ENCODE measurements at places on chromosomes 5 and 9.

GRCh38 chr9:124297551-124297901 lies 39.8 kb downstream of the NEK6 start:
- DNase-seq = peak; percentile 96

- DNase-seq = no peak
Measured at GRCh38 chr5:139188558-139189270, 9.5 kb downstream of the SIL1 start.

DNA sequence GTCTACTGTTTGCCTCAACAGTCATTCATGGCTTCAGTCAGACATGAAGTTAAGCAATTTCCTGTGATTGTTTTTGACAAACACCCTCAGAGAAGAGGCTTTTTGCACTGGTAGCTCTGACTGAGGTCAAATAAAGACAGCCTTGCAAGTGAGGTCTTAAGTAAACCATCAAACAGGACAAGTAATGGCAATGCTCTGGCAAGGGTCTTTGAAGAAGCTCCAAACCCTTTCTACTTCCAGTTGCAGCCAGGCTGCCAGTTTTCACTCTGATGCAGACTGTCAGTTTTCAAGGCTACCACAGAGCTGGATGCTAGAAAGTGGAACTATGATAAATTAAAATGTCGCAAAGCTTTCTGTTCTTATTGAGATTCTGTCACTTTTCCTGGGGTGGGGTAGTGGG lies 421.5 kb upstream of the PTGER4 start:
- DNase-seq = no peak

GRCh38 chr5:145856285-145856818 lies 16.5 kb downstream of the GRXCR2 start:
- DNase-seq = no peak

DNA sequence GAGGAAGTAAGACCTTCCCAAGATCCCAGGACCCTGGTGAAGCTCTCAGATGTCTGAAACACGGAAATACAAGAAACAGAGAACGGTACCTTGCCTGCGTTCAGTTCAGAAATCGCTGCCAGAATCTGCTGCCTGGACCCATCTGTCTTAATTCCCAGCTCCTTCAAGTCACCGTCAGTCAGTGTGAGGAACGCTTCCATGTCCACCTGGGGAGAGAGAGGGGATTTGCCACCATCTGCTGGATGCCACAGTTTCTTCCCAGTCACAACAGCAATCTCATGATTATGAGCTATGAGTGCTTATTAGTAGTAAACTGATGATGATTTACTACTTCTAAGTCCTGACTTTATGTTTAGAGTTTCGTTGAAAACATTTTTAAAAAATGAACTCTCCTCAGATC lies 36.7 kb upstream of the GABBR2 start:
- DNase-seq = no peak

- DNase-seq = peak; percentile 15
Measured at GRCh38 chr5:118042076-118042475, 946.3 kb downstream of the DTWD2 start.

- DNase-seq = no peak
Measured at GRCh38 chr5:158837908-158838307, 261.8 kb downstream of the EBF1 start.
